ENCODE measurements at places on chromosomes 16 and 17. TPM values are rescaled to one million over a fixed set of nuclear protein-coding genes. Genes with fewer than 3 reads are reported as not detected.

Gene UMOD
- 99.8 TPM for polyA plus RNA-seq

DNA sequence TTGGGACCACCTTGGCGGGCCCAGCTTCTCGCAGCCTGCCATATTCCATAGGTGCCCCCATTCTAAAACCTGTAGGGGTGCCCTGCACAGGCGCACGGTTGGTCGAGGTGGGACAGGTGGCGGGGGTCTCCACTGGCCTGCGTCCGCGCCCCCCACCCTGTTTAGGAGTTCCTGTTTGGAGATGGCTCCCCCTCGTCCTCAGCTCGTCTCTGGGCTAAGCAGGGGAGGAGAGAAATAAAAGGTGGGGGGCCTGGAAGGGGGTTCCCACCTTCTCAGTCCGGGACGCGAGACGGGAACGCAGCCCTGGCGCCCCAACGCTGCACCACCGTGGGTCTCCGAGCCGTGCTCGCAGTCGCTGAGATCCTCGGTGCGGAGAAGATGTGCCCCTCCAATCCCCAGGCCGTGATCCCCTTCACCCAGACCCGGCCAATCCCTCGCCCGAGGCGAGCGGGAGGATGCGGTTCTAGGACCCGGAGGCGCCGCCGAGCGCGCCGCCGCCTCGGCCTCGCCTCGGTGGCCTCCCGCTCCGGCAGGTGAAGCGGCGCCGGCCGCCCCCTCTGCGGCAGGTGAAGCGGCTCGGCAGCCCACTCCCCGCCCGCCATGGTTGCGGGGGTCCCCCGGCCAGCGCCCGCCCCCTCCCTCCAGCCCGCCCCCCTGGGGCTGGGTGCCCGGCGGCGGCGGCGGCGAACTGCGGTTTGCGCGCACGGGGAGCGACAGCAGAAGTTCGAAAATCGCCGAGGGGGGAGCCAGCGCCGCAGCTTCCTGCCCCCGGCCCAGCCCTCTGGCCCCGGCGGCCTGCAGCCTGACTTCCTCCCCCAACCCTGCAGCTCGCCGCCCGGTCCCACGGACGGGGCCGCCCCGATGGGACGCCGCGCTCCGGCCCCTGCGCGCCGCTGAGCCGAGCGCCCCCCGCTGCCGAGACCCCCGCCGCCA is at the start of gene FMNL1:
FMNL1 (plus strand) TSS at position 805 of the 933 bp plus-strand sequence. CDS start 240 bp downstream, outside the sequence.
- DNase-seq: no peak

Gene TP53TG3D
- polyA plus RNA-seq: 0.18 TPM

- no peak for DNase-seq
Observed at GRCh38 chr16:9061358-9061813, 30.1 kb upstream of the HAPSTR1 start.

Gene HAPSTR1
- polyA plus RNA-seq: 40.0 TPM

DNA sequence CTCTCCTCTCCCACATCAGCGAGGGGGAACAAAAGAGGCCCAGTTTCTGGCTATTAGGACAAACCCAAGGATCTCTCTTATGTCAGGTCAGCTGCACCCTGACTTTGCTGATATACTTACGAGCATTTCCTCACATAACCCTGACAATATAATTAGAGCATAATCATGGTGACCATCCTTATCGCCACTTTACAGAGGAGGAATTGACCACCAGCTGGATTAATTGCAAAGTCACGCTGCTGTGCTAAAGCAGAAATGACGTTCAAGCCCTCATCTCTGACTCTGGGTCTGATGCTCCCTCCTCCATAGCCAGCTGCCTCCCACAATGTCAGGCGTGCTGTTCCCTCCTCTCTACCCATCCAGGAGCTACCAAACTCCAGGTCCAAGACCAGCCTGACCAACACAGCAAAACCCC is 42.6 kb downstream of the TRARG1 start:
- no peak for DNase-seq

DNA sequence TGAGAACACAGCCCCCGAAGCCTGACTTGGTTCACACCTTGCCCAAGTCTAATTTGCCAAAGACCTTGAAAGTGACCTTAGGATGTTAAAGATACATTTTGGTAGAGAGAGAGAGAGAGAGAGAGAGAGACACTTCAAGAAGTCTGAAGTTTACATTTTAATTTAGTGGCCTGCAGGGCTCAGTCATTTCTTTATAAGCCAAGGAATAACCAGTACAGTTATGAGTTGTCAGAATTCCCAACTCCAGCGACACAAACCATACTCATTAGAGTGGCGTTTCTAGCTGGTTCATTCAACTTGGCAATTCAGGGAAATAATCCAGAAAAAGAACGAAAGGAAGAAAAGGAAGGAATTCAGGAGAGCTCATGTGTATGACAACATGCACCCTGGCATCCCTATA is 204.1 kb downstream of the CCDC182 start:
- no peak for DNase-seq

Gene BICDL2
- polyA plus RNA-seq: 3.9 TPM

- DNase-seq: no peak
Observed at GRCh38 chr17:75335315-75335714, 46.1 kb upstream of the SLC25A19 start.

- DNase-seq: peak; percentile 35
Observed at GRCh38 chr17:73657473-73658116, 13.3 kb upstream of the SDK2 start.

Gene KIF19
- 0.22 TPM for polyA plus RNA-seq

Gene KAT2A
- polyA plus RNA-seq: 71.1 TPM

Gene BMERB1
- polyA plus RNA-seq: 46.3 TPM

Gene DNAI2
- 0.14 TPM for polyA plus RNA-seq

DNA sequence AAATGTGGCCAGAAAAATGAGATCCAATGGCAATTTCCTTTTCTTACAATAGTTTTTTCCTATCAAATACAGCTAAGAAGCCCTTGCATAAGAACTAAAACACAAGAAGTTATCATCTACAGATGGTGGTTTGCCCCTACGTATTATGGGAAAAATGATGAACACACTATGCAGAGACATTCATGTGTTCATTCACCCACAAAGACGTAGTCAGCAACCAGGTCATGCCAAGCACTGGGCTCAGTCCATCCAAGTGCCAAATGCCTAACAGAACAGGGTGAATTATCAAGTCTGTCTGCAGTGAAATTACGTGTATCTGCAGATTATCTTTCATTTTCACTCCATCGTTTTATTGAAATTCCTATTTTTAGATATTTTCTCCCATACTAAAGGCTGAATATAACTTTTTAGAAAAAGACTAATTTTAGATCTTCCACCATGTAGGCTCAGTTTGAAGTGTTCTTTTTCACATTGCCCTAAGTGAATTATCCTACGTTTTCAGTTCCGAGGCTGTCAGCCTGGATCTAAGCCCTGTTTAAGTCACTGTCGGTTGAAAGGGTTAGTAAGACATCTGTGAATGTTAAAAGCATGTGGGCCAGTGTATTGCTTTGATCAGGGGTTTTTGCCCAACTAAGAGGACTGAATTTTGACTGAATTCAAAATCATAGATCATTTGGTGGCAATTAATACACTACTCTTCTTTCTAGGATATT is 78.1 kb upstream of the DHX40 start:
- no peak for DNase-seq

- no peak for DNase-seq
Observed at GRCh38 chr16:2704166-2704982, 15.7 kb downstream of the PRSS27 start.

GRCh38 chr17:74442670-74443515 is 11.0 kb downstream of the GPRC5C start:
- DNase-seq: no peak

Gene TBC1D3L
- polyA plus RNA-seq: 38.8 TPM

DNA sequence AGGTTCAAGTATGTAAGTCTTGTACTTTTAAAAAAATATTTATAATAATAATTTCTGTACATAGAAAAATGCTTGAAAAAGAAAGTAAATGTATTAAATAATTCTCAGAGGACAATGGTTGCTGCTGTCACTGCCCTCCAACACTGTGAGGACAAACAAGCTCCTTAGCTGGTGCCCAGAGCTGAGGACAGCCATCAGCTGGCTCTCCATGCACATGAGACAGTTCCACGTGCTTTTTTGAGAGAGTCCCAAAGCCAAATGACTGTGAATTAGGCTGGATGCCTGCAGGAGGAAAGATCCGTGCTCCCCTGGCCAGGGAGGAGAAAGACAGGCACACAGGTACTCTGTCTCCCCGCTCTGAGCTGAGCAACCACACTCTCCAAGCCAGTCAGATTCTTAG is 115.5 kb upstream of the IRX5 start:
- no peak for DNase-seq

Data from renal pelvis (tissue), 12 donors.